Neural crest cell (in vitro differentiated cells): ENCODE measurements at places on chromosomes 2 and 18. TPM values are rescaled to one million over a fixed set of nuclear protein-coding genes. Genes with fewer than 3 reads are reported as not detected.

DNA sequence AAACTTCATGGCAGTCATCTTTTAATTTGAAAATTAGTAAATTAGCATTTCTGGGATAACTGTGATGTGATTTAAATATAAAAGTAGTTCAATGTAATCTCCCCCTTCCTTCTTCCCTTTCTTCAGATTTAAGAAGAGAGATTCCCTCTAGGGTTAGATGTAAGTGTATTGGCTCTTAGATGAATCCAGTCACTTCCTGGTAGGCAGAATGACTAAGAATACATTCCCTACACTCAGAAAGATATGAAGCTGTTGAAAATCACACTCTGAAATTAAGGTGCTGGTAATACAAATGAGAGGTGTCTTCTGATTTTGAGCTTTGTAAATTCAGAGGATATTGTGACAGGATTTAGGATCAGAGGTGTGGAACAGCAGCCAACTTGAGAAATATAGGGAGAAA, 71.6 kb downstream of the TDRD15 start:
- H3K27me3 ChIP-seq: no peaks in the 10 kb centered on the region
- peaks cover 37% of the 10 kb centered on the region for H3K4me1 ChIP-seq
- H3K36me3 ChIP-seq: no peaks in the 10 kb centered on the region
- no peak overlapping the region for H3K27ac ChIP-seq
- DNase-seq: no peak

DNA sequence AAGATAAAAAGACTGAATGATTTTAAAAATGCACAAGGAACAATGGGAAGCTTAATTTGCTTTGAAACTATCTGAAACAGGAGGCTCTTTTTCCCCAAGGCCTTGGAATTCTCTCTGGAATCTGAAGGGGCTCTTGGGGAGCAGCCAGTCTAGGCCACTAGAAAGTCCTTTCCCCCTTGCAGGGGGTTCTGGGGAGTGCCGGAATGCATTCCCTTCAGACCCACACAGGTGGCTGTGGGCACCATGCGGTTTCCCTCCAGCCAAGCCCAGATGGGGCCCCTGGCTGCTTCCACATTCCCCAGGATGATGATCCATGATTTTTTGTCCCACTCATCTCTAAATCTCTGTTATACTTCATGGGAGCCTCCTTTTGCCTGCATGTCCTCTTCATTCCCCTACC, 10.7 kb downstream of the GPR45 start:
- H3K4me1 ChIP-seq: peaks cover 6% of the 10 kb centered on the region
- DNase-seq: no peak
- H3K36me3 ChIP-seq: peaks cover 7% of the 10 kb centered on the region
- H3K4me3 ChIP-seq: no peak overlapping the region
- H3K27me3 ChIP-seq: no peaks in the 10 kb centered on the region

DNA sequence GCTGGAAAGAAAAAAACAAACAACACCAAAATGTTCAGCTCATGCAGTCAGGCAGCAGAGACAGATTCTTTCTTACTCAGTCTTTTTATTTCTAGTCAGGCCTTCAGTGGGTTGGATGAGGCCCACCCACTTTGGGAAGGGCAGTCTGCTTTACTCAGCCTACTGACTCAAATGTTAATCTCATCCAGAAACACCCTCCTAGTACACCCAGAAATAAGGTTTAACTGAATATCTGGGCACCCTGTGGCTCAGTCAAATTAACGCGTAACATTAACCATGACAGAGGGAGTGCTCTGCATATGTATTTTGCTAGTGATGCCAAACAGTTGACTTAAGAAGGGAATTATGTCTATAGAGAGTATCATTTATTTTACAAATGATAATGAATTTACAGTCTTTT, 401.6 kb downstream of the PARD3B start:
- no peaks in the 10 kb centered on the region for H3K4me1 ChIP-seq
- no peak overlapping the region for H3K4me3 ChIP-seq
- no peak for DNase-seq
- peaks cover 19% of the 10 kb centered on the region for H3K36me3 ChIP-seq
- no peak overlapping the region for H3K27ac ChIP-seq
- H3K27me3 ChIP-seq: no peaks in the 10 kb centered on the region

GRCh38 chr2:102420290-102420689, 2.7 kb upstream of the IL18RAP start:
- DNase-seq: no peak
- H3K27ac ChIP-seq: no peak overlapping the region
- no peaks in the 10 kb centered on the region for H3K4me1 ChIP-seq
- no peaks in the 10 kb centered on the region for H3K36me3 ChIP-seq
- peaks cover 49% of the 10 kb centered on the region for H3K27me3 ChIP-seq

DNA sequence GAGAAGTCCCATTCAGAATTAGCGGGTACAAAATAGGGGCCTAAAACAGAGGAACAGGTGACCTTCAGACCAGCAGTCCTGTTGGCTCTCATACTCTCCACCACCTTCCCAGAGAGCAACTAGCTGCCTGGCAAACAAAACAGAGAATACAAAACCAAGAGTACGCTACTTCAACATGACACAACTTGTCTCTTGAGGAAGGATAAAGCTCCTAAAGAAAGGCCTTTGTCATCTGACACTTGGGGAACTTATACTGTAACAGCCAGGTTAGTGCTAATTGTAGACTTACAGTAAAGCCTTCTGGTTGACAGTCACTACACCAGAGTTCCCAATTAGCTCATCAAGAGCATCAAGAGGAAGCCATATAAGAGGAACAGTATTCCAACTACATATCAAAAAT, 282.1 kb upstream of the NT5C1B start:
- DNase-seq: no peak
- H3K36me3 ChIP-seq: no peaks in the 10 kb centered on the region
- no peak overlapping the region for H3K4me3 ChIP-seq
- no peaks in the 10 kb centered on the region for H3K27me3 ChIP-seq
- H3K27ac ChIP-seq: no peak overlapping the region
- peaks cover 7% of the 10 kb centered on the region for H3K4me1 ChIP-seq

GRCh38 chr2:222813177-222813843, 47.5 kb upstream of the ACSL3 start:
- no peak for DNase-seq
- H3K27me3 ChIP-seq: no peaks in the 10 kb centered on the region
- H3K36me3 ChIP-seq: peaks cover 5% of the 10 kb centered on the region
- H3K4me1 ChIP-seq: peaks cover 9% of the 10 kb centered on the region
- H3K27ac ChIP-seq: no peak overlapping the region
- no peak overlapping the region for H3K4me3 ChIP-seq

DNA sequence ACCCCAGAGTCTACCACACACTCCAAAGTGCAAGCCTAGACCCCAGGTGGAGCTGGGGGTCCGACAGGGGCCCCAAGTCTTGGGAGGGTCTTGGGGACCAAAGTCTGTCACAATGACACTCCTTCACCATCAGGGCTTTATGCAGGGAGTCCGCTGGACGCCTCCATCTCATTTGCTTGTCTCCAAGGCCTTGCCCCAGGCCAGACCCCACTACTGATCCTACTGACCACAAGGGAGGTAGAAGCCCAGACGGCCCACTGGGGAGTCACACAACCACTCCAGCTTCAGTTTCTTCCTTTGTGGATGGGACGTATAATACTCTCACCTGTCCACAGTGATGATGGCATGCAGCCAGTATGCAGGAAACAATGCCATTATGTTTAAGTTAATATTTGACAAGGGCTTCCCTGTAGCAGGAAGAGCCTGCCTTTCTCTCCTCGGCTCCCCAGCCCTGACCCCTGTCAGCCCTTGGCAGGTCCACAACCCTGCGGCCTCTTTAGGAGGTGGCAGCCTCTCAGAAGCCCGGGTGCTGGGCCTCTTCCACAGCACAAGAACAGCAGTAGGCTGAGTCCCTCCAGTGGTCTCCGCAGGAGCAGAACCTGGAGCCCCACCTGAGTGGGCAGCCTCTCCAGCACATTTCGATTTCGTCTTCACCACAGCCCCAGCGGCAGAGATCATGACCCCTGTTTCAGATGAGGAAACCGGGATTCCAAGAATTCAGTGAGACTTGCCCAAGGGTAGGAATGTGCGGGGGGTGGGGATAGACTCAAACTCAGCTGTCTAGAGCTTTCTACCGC, 6.5 kb downstream of the BIN1 start:
- H3K27ac ChIP-seq: no peak overlapping the region
- no peaks in the 10 kb centered on the region for H3K27me3 ChIP-seq
- no peak for DNase-seq
- H3K4me1 ChIP-seq: peaks cover 34% of the 10 kb centered on the region
- no peak overlapping the region for H3K4me3 ChIP-seq
- H3K36me3 ChIP-seq: no peaks in the 10 kb centered on the region

DNA sequence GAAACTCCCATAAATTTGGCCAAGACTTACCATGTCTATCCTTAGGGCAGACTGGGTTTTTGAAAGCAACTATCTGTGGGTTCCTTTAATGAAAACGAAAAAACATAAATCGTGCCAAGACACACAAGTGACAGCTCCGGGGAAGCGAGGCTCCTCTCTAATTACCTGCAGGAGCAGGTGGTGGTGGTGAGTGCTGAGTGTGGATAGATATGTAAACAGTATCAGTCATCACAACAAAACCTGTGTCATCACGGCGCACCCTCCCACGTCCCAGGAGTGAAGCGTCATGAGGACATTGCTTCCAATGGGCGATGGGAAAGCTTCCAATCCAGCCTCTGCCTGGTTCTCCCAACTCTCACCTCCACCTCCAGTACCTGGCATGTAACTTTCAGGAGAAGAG, 31.3 kb downstream of the ACKR3 start:
- H3K36me3 ChIP-seq: no peaks in the 10 kb centered on the region
- H3K27me3 ChIP-seq: no peaks in the 10 kb centered on the region
- DNase-seq: no peak
- no peak overlapping the region for H3K27ac ChIP-seq

GRCh38 chr2:12714391-12715221, 2.1 kb upstream of the TRIB2 start:
- H3K36me3 ChIP-seq: no peaks in the 10 kb centered on the region
- no peaks in the 10 kb centered on the region for H3K27me3 ChIP-seq
- peak overlapping the region; percentile 68 for H3K27ac ChIP-seq
- no peak for DNase-seq

DNA sequence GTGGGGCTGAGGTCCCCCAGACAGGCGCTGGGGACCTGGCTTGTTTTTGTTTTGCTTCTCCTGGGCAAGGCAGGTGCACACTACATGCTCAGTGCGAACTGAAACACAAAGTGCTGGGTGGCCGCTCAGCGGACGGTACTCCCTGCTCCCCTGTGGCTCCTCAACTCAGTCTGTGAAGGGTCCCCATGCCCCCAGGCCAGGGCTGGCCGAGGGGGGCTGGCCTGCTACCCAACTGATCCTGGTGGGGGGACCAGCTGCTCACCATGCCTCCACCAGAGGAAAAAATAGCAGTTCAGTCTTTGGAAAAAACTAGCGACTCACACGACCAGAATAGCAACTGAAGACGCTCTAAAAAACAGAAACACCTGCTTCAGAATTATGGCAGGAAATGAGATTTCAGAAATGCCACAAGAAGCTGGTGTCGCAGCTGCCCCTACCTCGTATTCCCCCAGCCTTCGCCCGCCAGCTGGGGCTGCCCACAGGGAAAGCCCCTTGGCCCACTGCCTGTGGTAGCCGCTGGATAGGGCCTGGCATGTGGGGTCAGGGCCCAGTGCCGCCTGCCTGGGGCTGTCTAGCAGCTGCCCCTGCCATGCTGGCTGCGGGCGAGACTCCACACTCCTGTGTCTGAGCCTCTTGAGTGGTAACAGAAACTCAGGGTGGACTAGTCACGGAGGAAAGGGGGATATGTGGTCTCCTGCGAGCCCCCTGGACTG, 43.7 kb downstream of the MEX3C start:
- no peaks in the 10 kb centered on the region for H3K27me3 ChIP-seq
- H3K27ac ChIP-seq: no peak overlapping the region
- DNase-seq: no peak
- H3K4me3 ChIP-seq: no peak overlapping the region
- peaks cover 3% of the 10 kb centered on the region for H3K36me3 ChIP-seq
- no peaks in the 10 kb centered on the region for H3K4me1 ChIP-seq

GRCh38 chr2:203080447-203081045, 65.9 kb downstream of the NBEAL1 start:
- H3K27ac ChIP-seq: no peak overlapping the region
- DNase-seq: no peak
- peaks cover 9% of the 10 kb centered on the region for H3K4me1 ChIP-seq

GRCh38 chr18:34529358-34530335, 180.5 kb upstream of the DTNA start:
- no peak for DNase-seq
- H3K36me3 ChIP-seq: no peaks in the 10 kb centered on the region
- no peak overlapping the region for H3K27ac ChIP-seq
- peaks cover 12% of the 10 kb centered on the region for H3K4me1 ChIP-seq
- no peak overlapping the region for H3K4me3 ChIP-seq

DNA sequence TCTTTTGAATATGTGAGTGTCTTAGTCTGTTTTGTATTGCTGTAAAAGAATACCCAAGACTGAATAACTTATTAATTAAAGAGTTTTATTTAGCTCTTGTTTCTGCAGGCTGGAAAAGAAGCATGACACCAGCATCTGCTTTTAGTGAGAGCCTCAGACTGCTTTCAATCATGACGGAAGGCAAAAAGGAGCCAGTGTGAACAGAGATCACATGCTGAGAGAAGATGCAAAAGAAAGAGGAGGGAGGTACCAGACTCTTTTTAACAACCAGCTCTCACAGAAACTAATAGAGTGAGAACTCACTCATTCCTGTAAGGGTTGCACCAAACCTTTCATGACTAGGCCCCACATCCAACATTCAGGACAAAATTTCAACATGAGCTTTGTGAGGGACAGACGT, 101.6 kb upstream of the HNMT start:
- H3K27me3 ChIP-seq: no peaks in the 10 kb centered on the region
- peaks cover 12% of the 10 kb centered on the region for H3K4me1 ChIP-seq
- DNase-seq: no peak
- no peak overlapping the region for H3K27ac ChIP-seq
- H3K4me3 ChIP-seq: no peak overlapping the region
- H3K36me3 ChIP-seq: no peaks in the 10 kb centered on the region

DNA sequence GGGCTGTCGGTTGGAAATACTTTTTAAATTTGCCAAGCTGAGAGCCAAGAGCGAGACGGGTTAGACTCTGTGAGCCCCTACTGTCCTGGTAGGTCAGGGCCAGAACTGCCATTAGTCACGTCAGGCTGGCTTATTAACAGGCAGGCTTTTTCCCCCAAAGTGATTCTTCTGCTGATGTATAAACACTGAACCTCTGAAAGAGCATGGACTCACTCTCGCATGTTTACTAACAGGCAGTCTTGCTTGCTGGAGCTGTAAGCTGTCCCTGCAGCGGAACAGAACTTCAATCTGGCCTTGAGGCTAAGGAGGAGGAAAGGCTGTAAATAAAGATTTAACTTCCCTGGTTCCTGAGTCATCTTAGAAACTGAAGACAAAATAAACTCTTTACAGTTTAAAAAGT, 288.4 kb downstream of the PIEZO2 start:
- H3K4me1 ChIP-seq: peaks cover 5% of the 10 kb centered on the region
- no peaks in the 10 kb centered on the region for H3K27me3 ChIP-seq
- H3K4me3 ChIP-seq: no peak overlapping the region
- H3K36me3 ChIP-seq: peaks cover 16% of the 10 kb centered on the region
- DNase-seq: no peak
- no peak overlapping the region for H3K27ac ChIP-seq

Gene GALNT14
- 1.4 and 1.5 TPM in 2 replicates for total RNA-seq

Gene AP1S3
- 4.1 and 5.0 TPM in 2 replicates for total RNA-seq

Gene CTAGE1
- not detected in 2 replicates for total RNA-seq

Gene PDE1A
- 27.4 and 27.8 TPM in 2 replicates for total RNA-seq

Gene FAM124B
- not detected in 2 replicates for total RNA-seq
